ENCODE measurements at places on chromosomes 2 and 18.

- no peak for DNase-seq
These were observed 27.1 kb downstream of the CREG2 start for GRCh38 chr2:101360232-101360631.

- DNase-seq, result peak; percentile 60
These were observed 77.7 kb downstream of the RHOB start for GRCh38 chr2:20524412-20525040.

GRCh38 chr18:75491361-75491760 is 63.9 kb upstream of the SMIM21 start:
- no peak for DNase-seq

DNA sequence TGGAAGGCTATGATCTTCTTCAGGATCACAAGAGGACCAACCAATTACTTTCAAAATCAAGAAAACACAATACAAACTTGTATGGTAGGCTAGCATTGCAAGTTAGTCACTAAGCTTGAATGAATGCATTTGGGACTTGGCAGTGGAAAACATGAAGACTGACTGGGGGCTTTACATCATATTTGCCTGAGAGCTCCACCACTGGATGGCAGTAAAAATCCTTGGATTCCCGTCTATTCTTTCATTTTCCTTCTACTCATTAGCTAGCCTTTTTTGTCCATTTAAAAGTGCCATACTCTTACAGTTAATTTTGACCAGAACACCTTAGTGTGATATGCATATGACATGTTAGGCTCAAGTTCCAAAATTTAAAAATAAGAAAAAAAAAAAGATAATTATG is 63.5 kb upstream of the RASGRP3 start:
- DNase-seq, result no peak

GRCh38 chr18:80088823-80089222 is 20.2 kb upstream of the ADNP2 start:
- no peak for DNase-seq

DNA sequence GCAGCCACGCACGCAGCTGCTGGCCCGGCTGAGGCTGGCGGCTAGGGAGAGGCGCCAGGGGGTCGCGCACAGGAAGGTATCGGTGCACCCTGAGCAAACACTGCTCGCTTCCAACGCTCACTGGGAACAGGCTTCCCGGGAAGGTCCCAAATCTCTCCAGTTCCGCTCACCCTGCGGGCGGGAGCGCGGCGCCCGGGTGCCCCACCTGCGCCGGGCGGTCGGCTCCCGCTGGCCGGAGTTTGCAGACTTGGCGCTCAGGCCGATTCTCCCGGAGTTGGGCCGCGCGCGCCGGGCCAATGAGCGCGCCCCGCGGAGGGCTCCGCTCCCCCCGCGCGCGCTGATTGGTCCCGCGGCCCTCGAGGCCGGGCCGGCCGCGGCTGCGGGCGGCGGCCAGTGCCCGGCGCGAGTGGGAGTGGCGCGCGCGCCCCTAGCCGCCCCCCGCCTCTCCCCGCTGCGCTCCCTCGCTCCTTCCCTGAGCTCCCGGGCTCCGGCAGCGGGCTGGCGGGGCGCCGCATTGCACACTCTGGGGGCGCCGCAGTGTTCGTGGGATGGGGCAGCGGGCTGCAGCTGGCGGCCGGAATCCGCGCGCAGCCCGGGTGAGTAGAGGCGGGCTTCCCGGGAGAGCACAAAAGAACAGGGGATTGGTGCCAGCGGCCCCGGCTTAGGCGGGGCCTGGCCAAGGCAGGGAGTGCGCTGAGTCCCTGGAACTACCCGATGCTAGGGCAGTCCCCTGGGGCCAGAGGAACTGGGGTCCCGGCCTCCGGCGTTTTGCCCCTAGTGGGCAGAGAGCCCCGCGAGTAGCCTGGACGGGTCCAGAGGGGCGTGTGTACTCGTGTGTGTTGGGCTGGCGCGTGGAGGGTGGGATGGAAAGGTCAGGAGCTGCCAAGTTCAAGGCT is at the start of gene LYPD6:
LYPD6 (plus strand) TSS at position 461 of the 896 bp plus-strand sequence. CDS start 107,122 bp downstream, outside the sequence.
- peak; percentile 83 for DNase-seq

GRCh38 chr2:46563186-46563585 is 83.8 kb downstream of the TMEM247 start:
- no peak for DNase-seq

DNA sequence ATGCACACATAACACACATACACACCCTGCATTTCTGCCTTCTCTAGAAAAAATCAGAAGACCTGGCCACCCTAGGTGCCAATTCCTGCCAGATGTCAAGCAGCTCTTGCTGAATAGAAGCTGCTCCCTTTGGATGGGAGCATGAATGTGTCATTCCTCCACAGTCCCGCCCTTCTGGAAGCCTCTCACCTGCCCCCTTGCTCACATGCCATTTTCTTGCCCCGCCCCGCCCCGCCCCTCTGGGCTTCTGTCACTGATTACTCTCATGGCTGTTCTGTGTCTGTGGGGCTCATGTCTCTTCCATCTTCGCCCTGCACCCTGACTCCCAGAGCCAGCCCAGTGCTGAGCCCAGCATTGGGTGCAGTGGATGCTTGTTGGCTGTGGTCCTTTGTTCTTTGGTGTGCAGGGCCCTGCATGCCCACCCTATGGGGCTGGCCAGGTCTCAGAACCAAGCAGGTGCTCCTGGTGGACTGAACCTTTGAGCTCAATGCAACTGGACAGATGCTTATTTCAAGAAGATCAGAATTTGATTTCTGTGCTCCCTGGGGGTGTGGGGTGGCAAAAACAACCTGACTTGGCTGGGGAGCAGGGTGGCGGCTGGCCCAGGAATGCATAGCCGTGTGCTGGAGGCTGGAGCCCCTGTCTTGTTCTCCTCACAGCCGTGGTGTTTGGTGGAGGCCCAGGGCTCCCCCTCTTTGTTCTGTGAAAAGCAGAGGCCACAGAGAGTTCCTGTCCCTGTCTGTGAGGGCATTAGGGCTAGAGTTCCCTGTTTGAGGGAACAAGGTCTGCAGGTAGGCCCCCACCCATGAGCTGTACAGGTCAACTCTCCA is 140.6 kb upstream of the GLI2 start:
- DNase-seq, result no peak

DNA sequence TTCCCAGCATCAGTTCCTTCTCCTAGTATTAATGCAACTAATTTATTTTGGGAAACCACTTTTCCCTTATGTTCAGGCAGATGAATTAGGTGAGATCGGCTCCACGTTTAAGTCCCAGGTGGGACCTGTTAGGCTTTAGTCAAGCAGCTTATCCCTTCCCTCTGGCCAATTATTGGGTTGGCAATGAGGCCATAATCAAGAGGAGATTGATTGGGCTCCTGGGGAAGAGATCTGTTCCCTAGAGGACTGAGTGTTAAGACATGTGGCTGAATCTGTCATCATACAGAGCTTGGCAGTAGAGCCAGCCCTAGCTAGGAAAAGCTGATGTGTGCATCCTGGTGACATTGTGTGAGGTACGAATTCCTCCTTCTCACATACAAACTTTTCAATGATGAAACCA is 104.4 kb downstream of the PTH2R start:
- DNase-seq, result no peak

DNA sequence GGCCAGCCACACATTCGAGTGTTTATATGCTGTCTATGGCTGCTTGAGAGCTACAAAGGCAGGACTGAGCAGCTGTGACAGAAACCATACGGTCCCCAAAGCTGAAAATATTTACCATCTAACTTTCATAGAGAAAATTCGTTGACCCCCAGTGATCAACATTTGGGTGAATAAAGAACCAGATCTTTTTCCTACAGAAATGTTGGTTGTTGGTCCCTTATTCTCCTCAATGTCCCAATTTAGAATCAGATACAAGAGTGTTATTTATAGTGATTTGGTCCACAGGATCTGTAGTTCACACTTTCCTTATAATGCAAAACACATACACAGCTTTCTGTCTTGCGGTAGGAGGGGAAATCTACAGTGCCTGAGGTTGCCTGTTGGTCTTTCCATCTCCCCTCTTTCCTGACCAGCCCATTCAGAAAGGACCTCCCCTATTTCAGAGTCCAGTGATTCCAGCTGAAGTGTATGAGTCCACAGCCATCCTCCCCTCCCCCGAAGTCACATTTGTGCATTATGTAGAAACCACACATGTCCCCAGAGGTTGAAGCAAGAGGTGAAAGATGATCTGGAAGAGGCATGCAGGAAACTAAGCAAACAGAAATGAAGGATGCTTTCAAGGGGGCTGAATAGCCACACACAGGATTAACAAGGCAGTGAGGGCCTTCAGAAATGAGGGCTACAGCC is 61.9 kb downstream of the SPRED2 start:
- DNase-seq, result no peak

DNA sequence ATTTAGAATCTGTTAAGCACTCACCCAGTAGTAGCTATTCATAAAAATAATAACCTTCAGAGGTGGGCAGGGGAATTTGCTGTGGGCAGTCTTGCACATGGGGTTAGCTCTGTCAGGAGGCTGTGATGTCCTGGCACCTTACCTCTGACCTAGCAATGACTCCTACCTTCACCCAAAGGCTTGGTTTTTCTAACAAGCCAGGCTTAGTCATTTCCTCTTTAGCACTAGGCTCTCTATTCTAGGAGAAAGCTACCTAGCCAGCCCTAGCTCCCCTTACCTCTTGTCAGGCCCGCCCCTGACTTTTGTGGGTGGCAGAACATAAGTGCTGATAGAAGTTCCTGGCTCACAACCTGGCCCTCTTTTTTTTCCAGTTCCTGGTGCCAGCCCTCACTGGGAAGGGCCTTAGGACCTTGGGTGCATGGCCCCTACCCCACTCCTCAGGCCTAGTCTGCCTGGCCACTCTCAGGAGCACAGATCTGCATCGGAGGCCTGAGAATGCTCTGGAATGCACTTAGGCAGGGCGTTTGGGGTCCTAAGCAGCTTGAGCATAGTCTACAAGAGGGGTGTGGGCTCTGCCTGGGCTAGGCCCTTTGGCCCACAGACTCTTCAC is 17.7 kb downstream of the CPLX4 start:
- no peak for DNase-seq

DNA sequence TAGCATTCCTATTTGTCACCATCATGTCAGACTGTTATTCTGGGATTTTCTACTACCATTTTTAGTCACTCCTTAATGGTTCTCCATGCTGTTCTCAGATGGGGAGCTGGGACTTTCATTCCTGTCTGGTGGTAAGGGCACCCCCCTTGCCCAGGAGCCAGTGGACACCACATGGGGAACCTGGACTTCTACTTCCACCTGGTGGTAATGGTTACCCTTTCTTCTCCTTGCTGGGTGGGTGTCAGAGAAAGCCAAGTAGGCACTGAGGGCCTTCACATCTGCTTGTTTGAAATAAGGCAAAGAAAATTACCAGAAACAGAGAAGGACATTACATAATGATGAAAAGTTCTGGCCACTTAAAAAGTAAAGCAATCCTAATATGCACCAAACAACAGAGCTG is 239.8 kb downstream of the FHOD3 start:
- no peak for DNase-seq

- DNase-seq, result peak; percentile 92
These were observed 123.5 kb upstream of the LGALSL start for GRCh38 chr2:64330281-64331113.

DNA sequence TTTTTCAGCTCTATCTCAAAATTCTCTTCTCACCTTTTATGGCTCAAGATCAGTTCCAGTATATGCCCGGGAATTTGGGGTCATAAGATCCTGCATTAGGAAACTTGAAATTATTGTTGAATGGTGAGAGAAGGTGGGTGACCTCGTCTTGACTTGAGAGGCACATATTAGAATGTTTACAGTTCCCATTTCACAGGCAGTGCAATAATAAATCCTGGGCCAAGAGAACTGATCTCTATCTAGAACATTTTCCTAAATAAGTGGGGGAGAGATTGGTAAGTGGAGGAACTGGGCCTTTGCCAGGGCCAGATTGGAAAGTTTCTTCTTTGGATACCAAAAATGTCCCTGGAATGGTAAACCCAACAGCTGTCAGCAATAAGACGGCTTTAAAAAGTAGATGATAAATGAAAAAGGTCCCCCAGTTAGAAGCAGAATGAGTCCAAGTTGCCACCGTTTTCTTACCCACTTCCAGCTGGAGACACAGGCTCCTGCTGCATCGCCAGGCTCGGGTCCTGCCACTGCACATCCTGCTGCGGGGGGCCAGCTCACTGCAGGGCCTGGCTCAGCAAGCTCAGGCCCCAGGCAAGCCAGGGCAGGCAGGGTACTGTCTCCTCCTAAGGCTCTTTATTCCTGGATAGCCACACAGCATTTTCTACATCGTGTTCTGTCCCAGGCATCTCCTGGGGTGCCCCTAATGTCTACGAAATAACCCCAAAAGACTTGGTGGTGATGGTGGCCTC is 126.4 kb upstream of the EPAS1 start:
- no peak for DNase-seq

DNA sequence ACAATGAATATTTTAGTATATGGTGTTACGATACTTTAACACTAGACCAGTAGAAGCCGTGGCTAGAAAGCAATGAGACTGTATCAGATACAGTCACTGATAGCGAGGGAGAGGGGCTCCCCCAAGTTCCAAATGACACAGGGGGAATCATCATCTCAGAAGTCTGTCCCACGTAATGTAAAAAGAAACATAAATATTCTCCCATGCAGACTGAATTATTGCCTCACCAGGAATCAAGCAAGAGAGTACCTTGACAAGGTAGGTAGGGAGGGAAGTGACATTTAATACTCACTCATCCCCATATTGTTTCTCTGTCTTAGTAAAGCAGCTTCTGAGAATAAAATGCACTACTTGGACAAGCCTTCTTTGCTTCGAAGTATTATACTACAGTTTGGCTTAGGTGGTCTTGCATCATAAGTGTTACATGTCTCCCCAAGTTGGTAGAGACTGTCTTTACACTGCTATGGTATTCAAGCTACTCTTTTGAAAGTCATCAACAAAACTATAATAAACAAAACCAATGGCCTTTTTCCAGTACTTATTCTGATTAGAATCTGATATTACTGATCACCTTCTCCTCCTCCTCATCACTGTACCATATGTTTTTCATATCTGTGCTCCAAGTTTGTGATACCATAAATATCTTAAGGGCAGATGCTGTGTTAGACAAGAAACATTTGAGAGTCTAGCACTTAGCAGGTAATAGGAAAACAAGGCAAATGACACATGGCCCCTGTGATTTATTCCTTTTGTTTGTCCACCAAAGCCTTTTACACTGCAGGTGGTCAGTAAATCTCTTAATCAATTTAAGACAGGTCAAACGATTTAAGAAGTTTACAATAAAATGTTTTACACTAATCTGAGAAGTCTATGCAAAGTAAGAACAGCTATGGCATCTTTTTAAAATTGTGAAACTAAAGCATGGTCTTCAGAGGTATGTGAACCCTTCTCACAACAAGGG is 2.7 kb downstream of the LAPTM4A start:
- DNase-seq, result no peak

GRCh38 chr2:144931480-144931879 is 411.6 kb upstream of the ZEB2 start:
- no peak for DNase-seq

DNA sequence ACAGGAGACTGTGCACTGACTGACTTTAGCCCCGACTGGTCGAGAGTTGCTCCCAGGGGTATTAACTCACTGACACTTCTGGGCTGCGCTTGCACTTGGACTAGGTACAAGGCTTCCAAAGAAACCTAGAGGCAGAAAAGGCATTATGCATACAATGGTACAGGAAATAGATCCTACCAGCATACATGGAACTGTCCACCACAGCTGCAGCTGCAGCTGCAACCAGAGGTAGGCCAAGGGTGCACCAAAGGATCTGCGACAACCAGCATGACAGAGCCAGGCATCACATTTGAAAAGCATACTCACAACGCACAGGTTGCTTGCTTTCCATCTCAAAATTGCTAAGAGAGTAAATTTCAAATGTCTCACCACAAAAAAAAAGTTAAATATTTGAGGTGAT is 22.6 kb upstream of the PGAP1 start:
- no peak for DNase-seq
